ENCODE measurements at places on chromosomes 1 and 21.

- DNase-seq = no peak
Observed at GRCh38 chr1:3623441-3624199, 1.2 kb upstream of the TPRG1L start.

DNA sequence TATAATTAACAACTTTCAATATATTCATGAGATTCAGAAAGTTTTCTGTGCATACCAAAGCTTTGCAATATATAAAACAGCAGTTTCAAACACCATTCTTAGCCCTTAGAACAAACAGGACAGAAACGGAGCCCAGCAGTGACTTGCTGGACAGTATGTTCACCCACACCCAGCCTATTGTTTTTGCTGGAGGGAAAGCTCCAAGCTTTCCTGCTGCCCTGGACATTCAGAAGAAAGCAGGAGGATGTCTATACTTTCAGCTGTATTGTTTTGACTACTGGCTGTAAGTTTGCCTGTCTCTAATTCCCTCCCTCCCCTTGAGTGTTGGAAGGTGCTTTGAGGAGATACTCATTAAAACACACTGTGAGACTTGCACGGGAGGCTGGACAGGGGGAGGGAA is 9.6 kb downstream of the DENND2C start:
- DNase-seq = no peak

- peak; percentile 14 for DNase-seq
Observed at GRCh38 chr1:188476606-188477005, 1647.9 kb downstream of the PLA2G4A start.

- no peak for DNase-seq
Observed at GRCh38 chr1:3246251-3246650, 177.2 kb downstream of the PRDM16 start.

DNA sequence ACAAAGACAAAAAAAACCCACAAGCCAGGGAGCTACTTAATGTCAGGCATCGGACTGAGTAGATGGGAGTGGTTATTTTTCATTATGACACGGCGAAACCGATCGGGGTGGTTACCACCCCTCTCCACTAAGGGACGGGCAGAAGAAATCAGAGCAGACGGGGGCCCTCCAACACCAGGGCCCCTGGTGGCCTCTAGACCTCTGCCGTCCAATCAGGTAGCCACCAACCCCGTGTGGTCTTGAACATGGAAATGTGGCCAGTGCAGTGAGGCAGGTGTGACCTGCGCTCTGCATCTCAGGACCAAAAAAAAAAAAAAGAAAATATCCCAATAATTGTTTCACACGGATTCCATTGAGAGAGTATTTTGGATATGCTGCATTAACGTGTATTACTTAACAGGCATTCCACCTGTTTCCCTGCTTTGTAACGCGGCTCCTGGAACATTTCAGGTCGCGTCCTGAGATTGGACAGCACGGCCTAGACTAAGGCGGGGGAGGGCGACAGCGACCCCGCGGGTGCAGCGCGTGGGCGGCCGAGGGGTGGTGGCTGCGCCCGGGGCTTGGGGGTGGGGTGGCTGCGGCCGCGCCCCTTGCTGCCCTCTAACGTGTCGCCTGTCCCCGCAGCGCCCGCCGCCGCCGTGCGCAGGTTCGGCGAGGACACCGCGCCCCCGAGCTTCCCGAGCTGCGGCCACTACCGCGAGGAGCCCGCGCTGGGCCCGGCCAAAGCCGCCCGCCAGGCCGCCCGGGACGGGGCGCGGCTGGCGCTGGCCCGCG is 48.3 kb downstream of the SIM2 start:
- DNase-seq = no peak

- DNase-seq = peak; percentile 43
Observed at GRCh38 chr1:89633248-89633799, 404 bp downstream of the LRRC8C start.

DNA sequence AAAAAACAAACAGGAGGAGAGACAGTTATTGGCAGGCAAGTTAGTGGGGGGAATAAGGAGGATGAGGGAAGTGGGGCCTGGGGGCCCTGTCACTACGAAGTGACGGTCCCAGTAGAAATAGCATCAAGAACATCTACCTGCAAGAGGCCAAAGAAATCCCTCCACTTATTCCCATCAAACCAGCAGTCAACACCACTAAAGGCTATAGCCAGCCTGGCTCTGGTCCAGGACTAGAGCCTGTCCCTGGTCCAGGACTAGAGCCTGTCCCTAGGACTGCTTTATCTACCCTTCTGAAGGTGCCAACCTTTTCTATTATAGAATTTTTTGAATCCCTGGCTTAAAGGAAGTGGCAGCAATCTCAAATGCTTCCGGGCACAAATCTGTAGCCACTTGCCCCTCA is 3.2 kb downstream of the KLF18 start:
- DNase-seq = no peak

GRCh38 chr1:243345205-243345604 is 89.4 kb downstream of the SDCCAG8 start:
- peak; percentile 72 for DNase-seq
